Kidney tubule cell (primary cell): ENCODE measurements at places on chromosomes 1 and 21.

GRCh38 chr1:114352797-114353196 is 158.2 kb downstream of the TRIM33 start:
- DNase-seq: no peak

GRCh38 chr1:20645414-20645813 is 12.2 kb downstream of the PINK1 start:
- no peak for DNase-seq

DNA sequence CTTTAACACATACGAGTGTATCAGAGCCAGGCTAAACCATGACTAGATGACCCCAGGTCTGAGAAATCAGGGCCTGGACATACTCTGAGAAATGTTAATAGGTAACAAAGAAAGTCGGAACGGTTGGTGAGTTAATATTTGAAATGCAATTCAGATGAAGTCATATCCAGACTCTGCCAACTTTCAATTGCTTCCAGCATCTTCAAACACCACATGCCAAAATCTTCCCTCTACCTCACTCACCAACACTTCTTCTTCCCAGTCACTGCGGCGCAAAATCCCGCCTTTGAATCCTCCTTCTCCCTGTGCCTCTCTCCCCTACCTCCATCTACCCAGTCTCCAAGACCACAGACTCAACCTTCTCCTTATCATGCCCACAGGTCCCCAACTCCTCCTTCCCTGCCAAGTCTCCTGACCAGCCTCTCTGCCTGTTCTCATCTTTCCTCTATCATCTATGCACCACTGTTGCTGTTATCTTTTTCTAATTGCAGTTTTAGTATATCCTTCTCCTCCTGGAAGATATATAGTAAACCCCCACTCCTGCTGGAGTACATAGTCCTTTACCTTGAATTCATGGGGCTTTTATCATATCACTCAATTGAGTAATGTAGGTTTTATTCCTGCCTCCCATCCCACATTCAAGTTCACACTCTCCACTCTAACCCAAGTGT is 41.3 kb downstream of the ZBTB18 start:
- DNase-seq: peak; percentile 94

DNA sequence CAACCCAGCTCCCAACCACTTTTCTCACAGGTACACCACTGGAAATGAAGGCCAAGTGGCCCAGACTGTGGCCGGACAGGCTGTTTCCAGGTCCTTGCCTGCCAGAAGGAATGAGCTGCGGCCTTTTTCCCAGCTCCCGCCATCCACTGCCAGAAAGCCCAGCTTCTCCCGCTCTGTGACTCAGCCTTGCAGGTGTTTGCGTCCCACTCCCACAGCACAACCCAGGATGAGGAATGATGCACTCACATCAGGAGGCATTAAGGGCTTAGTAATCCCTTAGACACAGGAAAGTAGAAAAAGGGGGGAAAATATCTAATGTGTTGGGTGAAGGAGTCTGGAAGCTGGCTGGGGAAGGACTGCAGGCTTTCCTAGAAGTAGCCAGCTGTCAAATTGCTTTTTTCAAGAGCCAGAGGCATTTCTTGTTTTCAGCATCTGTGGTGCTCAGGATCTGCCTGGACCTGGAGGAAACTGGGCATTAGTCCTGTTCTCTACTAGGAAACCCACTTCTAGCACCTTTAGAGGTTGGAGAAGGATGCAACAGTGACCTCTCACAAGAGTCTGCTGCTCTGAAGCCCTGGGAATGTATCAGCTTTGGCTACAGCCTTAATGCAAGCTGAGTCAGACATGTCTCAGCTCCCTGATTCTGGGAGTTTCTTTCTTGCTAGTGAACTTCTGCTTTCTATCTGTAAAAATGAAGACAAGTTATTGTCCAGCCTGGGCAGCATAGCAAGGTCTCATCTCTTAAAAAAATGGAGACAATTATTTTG is 13.2 kb upstream of the MAP1LC3C start:
- peak; percentile 31 for DNase-seq

DNA sequence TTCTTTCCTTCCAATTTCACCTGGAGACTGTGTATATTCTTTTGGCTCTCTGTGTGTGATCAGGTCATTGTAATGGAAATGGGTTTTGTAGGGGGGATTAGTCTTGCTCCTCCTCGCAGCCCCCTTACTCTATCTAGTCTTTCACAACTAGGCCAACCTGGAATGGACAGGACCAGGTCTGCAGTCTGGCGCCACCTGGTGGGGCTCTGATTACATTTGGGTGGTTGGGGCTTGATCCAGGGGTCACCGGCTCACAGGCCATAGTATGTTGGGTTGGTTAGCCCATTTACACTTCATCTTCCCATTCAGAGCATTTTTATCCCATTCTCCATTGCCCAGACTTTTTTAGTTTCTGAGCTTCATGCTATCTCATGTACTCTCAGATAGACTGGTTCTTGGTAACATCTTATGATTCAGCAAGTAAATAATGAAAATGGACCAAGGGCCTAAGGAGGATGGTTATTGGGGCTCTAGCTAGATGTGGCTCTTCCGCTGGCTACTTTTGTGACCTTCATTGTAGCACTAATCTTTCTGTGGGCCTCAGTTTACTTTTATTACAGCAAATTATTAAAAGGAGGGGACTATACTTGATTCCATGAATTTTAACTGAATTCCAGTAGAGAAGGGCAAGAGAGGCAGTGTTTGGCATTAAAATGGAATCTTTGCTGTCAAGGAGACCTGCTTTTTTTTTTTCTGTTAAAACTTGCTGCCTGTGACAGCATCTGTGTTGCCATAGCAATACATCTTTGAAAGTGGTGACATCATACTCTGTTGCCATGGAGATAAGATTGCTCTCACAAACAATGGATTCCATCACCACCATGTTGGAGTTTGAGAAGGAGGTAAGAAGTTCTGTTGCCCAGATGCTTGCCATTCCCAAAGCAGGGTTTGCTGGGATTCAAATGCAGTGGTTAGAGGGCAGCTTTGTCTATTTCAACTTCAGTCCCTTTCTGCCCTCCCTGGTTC is 150.1 kb downstream of the PLXNA2 start:
- peak; percentile 71 for DNase-seq
